ENCODE measurements at places on chromosomes 13 and 19.

- no peak for DNase-seq
Measured at GRCh38 chr19:4472174-4472974, at the start of gene HDGFL2. Gene HDGFL2 (plus strand): TSS chr19:4472297. CDS start chr19:4472351, 54 bp downstream.

GRCh38 chr13:111661776-111662175 is 341.3 kb downstream of the TEX29 start:
- DNase-seq: no peak

DNA sequence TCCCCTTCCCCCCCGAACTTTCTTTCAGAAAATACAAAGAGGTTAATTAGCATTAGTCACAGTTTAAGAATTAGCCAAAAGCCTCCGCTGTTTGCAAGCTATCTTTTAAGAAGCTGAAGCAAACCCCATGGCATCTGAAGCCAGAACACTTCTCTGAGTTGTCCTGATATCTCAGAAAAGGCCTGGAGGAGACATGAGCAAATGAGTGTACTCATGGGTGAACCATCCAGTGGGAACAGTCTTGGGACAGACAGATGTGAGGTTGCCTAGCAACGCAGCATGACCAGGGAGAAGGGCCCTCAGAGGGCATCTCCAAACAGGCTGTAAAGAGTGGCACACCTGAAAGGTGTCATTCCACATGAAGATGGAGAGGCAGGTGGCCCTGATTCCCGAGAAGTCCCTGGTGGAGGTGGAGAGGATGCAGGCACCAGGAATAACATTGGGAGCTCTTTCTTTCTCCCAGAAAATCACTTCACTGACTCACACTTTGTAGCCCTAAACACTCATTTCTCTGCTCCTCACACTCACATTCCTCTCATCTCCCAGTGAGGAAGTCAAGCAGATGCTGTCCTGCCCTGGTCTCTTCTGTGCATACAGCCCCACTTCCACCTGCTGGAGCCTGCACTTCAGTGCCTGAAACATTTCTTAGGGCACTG is 87.0 kb upstream of the TSHZ3 start:
- no peak for DNase-seq

DNA sequence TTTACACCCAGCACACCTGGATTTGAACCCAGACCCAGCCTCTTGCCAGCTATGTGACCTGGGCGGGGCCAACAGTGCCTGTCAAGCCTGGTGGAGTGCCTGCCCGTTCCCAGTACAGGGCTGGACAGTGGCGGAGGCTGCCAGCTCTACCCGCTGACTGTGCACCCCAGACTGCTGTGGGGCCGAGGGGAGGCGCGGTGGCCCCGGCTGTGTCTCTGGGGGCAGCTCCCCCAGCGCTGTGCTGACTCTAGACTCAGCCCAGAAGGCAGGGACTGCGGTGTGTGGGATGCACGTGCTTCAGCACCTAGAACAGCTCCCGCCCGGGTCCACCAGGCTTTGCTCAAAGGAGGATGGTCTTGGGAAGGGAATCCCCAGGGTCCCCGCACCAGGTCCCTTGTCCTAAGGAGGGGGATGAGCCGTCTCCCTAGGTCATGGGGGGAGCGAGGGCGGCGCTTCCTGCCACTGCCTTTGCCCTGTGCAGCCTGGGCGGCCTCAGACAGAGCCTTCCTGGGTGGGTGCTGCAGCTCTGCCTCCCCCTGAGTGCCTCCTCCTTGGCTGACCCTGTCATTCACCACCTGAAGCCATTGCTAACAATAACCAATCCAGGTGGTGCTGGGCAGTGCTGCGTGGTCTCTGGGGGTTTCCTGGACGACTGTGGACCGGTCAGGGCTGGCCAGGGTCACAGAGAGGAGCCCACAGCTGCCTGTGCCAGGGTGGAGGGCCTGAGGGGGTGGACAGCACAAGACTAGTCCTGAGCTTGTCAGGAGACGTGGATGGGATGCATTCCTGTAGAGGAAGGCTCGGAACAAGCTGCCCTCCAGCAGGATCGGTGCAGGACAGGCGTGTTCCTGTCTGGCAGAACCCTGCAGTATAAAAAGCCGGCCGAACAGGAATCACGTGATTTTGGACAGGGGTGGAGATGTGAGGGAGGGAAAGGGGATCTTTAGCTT is 18.6 kb downstream of the TMEM255B start:
- DNase-seq: no peak

- no peak for DNase-seq
Measured at GRCh38 chr19:51695088-51695487, 2.0 kb downstream of the SPACA6 start.

- DNase-seq: no peak
Measured at GRCh38 chr13:48731001-48731658, 77.4 kb downstream of the CYSLTR2 start.

DNA sequence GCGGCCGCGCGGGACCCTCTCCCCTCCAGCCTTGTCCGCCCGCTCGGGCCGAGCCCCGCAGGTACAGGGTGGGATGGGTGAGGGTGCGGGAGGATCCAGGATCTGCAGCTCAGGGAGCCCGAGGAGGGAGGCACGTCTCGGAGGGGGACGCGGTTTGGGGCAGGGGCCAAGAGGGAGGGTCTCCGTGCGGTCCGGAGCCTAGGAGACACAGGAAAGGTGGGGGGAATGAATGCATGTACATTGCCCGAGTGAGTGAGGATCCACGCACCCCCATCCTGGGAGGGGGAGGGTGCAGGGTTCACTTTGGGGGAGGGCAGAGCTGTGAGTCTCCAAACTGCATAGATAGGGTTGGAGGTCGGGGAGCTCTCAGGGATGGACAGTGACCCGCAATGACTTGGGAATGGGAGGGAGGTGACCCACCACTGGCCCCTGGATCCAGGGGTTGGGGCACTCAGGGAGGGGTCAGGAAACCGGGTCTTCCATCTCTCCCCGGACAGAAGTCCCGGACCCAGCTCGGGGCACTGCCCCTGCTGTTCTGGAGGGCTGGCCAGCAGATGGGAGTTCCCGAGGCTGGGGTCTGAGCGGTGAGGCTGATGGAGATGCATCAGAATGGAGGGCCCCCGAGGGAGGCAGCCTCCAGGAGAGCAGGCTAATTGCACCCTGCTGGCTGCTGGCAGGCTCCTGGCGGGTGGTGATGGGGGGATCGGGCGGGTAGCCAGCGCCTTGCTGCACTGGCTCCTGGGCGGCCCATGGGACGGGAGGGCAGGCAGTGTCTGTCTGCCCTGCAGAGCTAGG is 547 bp downstream of the KCNN1 start:
- no peak for DNase-seq

- DNase-seq: no peak
Measured at GRCh38 chr19:31946491-31946890, 398.9 kb upstream of the ZNF507 start.
